Colonic mucosa (tissue), 4 donors: ENCODE measurements at places on chromosomes 2 and 18. TPM values are rescaled to one million over a fixed set of nuclear protein-coding genes. Genes with fewer than 3 reads are reported as not detected.

The ANKRD62 gene
- total RNA-seq, result 0.40 TPM

The CCDC148 gene
- total RNA-seq, result 0.13 TPM

The MOGAT1 gene
- not detected for total RNA-seq

The SMYD1 gene
- 1.9 TPM for total RNA-seq

The MRPL30 gene
- total RNA-seq, result 26.9 TPM

The TTC39C gene
- 8.8 TPM for total RNA-seq

The CDH7 gene
- 0.05 TPM for total RNA-seq

The BIN1 gene
- total RNA-seq, result 38.5 TPM

The CASP8 gene
- total RNA-seq, result 25.5 TPM

The ALLC gene
- total RNA-seq, result not detected

The EFEMP1 gene
- total RNA-seq, result 16.2 TPM

The RTP5 gene
- total RNA-seq, result not detected

The G6PC2 gene
- total RNA-seq, result not detected

The KANSL1L gene
- 7.7 TPM for total RNA-seq
